ENCODE measurements at places on chromosomes 12 and 14.

DNA sequence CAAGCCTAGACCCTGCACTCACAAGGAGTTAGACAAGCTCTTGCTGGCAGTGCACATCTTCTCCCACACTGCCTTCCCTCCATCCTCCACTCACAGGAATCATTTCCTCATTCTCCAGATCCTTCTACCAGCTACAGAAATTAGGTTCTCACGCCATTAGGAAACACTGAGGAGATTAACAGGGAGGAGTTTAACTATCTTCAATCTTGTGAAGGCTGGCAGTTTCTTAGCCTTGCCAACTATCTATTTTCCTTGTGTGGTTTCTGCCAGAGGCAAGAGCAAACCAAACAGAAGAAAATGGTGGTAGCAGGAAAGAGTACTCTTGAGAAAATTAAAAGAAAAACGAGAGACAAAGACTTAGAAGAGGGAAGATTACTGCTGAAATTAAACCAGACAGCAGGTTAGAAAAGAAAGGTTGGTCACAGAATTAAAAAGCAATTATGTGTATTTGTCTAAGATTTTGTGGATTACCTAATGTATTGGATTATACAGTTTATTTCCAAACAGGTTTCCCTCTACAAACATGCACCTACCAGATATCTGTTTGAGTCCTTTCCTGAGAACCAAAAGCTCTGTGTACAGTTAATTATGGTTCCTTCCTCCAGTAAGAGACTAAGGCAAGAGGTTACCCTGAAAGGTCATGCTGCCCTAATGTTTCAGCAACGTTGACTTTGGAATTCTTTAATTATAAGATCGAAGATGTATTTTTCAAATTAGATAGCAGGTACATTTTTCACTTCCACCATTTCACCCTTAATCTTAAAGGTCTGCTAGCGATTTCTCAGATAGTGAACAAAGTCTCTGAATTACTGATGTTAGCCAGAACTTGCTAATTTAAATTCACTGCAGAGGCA lies 5.0 kb downstream of the RERG start:
- DNase-seq = no peak

DNA sequence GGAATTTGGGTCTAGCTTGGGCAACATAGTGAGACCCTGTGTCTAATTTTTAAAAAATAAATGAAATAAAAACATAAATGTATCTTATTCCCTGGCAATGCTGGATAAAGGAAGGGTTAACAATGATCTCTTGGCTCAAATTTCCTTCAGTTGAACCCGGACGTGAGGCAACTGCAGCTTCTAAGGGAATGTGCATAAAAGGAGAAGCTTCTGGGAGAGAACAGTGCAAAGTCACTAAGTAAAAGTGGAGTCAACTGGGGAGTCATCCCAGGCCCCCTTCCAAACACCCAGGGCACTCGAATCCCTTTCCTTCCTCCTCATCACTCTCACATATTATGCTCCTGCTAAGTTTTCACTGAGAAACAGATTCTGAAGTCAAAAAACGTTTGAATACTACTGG lies 147.3 kb downstream of the PPM1H start:
- no peak for DNase-seq

DNA sequence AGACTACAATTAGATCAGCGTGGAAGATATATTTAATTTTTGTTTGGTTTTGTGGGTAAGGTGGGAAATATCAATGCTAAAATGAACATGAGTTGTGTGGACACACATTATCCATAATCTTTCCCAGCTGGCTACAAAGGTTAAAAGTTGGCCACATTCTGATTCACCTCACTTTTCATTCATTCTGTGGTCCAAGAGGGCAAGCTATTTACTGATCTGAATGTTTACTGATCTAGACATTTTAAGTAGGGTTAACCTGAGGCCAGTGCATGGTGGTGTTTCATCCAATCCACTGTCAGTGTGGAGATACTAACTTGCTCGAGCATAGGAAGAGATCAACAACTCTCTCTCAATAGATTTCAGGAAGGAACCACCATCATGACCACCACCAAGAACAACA lies 71.6 kb downstream of the DCAF5 start:
- DNase-seq = no peak

- no peak for DNase-seq
Observed at GRCh38 chr12:94707892-94708291, 57.5 kb upstream of the TMCC3 start.

Measured in activated CD4-positive, alpha-beta T cell treated with anti-CD3 and anti-CD28 coated beads for 36 hours (primary cell).